ENCODE measurements at places on chromosomes 3 and 15. TPM values are rescaled to one million over a fixed set of nuclear protein-coding genes. Genes with fewer than 3 reads are reported as not detected.

Gene RBP2
- total RNA-seq: not detected

GRCh38 chr15:100109486-100110035, 232.2 kb downstream of the ADAMTS17 start:
- no peak for DNase-seq
- H3K27me3 ChIP-seq: no peaks in the 10 kb centered on the region
- peaks cover 21% of the 10 kb centered on the region for H3K4me1 ChIP-seq

DNA sequence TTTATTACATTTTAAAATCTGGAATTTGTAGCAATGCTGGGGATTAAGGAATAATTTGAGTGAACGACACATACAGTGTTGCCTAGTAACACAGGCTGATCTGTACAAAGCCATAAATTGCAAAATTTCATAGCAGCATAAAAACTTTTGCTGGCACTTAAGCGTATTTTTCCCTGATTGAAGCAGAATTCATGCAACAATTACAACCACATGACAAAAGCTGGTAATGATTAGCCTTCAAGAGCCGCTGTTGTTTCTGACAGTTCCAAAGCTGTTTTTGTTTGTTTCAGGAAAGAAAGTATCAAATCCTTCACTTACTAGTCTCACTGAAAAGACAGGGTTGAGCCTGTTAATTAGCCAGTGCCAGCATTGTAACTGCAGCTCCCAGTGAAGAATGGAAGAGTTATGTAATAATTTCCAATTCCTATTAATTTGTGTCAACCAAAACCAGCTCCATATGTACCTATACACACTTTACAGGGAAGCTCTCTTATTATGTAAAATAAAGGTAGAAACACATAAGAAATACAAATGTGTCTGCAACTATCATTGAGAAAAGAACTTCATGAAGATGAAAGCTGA, 60.7 kb downstream of the AGTR1 start:
- no peak for DNase-seq
- H3K36me3 ChIP-seq: no peaks in the 10 kb centered on the region
- H3K4me1 ChIP-seq: no peaks in the 10 kb centered on the region
- H3K4me3 ChIP-seq: no peak overlapping the region
- H3K27me3 ChIP-seq: no peaks in the 10 kb centered on the region

GRCh38 chr15:27701956-27702355, 397.2 kb downstream of the OCA2 start:
- no peaks in the 10 kb centered on the region for H3K27me3 ChIP-seq
- H3K4me3 ChIP-seq: no peak overlapping the region
- DNase-seq: no peak
- H3K4me1 ChIP-seq: no peaks in the 10 kb centered on the region
- no peak overlapping the region for H3K27ac ChIP-seq
- H3K36me3 ChIP-seq: no peaks in the 10 kb centered on the region

DNA sequence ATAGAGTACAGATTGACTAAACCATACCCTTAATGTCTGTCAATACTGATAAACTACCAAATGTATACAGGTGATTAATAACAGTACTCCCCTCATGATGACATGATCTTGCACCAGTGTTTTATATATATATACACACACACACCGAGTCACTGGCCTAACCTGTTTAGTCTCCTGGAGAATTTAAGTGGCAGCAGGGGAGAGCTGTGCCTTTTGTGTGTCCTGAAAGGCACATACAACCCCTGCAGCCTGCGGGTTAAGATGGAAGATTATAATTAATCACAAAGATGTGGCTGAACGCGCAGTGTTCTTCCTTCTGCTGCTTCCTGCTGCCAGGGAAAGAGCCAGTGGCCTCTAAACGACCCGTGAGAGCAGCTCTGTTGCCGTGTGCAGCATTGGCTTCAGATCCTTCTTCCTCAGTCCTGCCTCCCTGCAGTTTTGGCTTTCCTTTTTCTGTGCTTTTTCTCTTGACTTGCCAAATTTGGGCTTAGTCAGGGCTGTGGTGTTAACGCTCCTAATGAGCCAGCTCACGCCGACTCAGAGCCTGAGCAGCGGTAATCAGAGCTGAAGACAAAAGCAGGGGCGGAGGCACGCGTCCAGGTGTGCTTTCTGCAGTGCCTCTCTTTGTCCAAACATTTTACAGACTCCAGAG, 42.5 kb upstream of the UBE3A start:
- H3K27me3 ChIP-seq: no peaks in the 10 kb centered on the region
- no peaks in the 10 kb centered on the region for H3K4me1 ChIP-seq
- no peak for DNase-seq
- no peaks in the 10 kb centered on the region for H3K36me3 ChIP-seq
- no peak overlapping the region for H3K4me3 ChIP-seq

Gene FBLN2
- 0.19 TPM for total RNA-seq

Gene DMXL2
- total RNA-seq: 4.7 TPM

Gene MME
- 1.8 TPM for total RNA-seq

Gene TUSC7
- total RNA-seq: not detected

GRCh38 chr3:176937541-176937940, 259.7 kb downstream of the TBL1XR1 start:
- no peaks in the 10 kb centered on the region for H3K36me3 ChIP-seq
- DNase-seq: no peak
- no peaks in the 10 kb centered on the region for H3K27me3 ChIP-seq
- H3K27ac ChIP-seq: no peak overlapping the region
- H3K4me1 ChIP-seq: no peaks in the 10 kb centered on the region

DNA sequence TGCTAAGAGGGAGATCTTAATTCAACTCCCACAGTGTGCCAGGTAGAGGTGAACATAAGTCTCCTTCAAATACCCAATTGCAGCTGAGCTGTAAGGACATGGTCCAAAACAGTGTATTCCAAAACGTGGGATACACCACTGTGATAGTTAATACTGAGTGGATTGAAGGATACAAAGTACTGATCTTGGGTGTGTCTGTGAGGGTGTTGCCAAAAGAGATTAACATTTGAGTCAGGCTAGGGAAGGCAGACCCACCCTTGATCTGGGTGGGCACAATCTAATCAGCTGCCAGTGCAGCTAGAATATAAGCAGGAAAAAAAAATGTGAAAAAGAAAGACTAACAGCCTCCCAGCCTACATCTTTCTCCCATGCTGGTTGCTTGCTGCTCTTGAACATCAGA, 45.1 kb upstream of the PHLDB2 start:
- H3K27me3 ChIP-seq: no peaks in the 10 kb centered on the region
- H3K27ac ChIP-seq: no peak overlapping the region
- no peaks in the 10 kb centered on the region for H3K4me1 ChIP-seq
- no peaks in the 10 kb centered on the region for H3K36me3 ChIP-seq
- no peak for DNase-seq

Gene IL20RB
- total RNA-seq: 1.5 TPM

GRCh38 chr3:112405845-112406244, 72.9 kb downstream of the CD200 start:
- H3K4me3 ChIP-seq: no peak overlapping the region
- no peak for DNase-seq
- H3K36me3 ChIP-seq: no peaks in the 10 kb centered on the region
- H3K27me3 ChIP-seq: no peaks in the 10 kb centered on the region
- H3K27ac ChIP-seq: no peak overlapping the region
- no peaks in the 10 kb centered on the region for H3K4me1 ChIP-seq

Gene XCR1
- total RNA-seq: 0.20 TPM

DNA sequence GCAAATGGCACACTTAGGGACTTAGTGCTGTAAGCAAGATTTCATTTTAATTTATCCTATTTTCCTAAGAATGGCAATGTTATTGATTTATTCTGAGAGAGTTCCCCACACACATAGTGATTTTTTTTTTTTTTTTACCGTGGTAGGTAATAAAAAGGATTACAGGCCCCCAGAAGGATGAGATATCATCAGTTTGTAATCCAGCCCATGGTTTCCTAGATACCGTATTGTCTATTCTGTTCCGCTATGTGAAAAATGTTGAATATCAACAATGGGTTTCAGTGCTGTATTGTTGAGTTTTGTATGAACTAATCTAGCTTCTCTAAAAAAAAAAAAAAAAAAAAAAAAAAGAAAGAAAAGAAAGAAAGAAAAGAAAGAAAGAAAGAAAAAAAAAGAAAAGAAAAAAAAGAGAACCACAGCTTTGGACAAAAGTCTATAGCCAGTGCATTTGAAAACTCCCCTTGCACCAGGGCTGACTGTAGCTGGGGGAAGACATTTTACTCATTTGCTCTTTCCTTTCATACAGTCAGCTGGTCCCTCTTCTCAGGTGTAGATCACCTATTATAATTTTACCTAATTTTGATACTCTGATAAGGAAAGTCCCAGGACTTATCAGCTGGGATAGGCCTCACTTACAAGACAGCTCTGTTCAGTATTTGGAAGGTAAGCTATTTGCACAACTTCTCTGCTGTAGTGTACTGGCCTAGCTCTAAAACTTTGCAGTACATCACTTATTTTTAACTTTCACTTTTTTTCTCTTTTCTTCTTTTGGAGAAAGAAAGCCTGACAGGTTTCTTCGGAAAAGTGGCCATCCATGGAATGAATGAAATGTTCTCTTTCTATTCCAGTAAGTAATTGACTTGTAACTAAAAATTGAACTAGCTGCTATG, 101.4 kb upstream of the SOX2 start:
- H3K4me3 ChIP-seq: no peak overlapping the region
- DNase-seq: no peak
- H3K27ac ChIP-seq: no peak overlapping the region
- H3K27me3 ChIP-seq: no peaks in the 10 kb centered on the region

Gene AMT
- 10.5 TPM for total RNA-seq

DNA sequence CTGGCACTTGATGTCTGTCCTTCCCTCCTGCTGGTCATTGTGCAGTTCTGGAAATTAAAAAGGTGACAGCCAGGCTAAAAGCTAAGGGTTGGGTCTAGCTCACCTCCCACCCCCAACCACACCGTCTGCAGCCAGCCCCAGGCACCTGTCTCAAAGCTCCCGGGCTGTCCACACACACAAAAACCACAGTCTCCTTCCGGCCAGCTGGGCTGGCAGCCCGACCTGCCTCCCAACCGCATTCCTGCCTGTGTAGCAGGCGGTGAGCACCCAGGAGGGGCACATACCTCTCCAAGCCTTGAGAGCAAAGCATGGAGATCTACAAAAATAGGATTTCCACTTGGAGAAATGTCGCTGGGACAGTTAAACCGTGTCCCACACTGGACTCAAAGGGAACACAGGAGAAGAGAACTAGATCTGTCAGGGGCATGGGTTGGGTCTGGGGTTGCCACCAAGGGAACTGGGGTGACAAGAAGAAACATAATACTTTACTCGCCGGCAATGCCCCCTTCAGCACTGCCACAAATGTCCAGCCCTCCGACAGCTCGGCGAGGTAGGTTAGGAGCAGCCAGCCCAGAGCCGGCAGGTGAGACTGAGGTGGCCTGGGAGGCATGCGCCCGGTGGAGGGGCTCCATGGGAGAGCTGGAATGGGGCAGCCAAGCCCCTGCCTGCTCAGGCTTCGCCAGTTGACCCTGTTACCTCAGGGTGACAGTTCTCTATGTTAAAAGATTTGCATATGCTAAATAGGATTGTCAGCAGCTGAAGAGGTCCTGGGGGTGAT, 52.2 kb downstream of the EXOG start:
- no peaks in the 10 kb centered on the region for H3K4me1 ChIP-seq
- no peaks in the 10 kb centered on the region for H3K27me3 ChIP-seq
- H3K36me3 ChIP-seq: no peaks in the 10 kb centered on the region
- H3K4me3 ChIP-seq: no peak overlapping the region
- no peak overlapping the region for H3K27ac ChIP-seq
- DNase-seq: no peak

GRCh38 chr15:70235347-70235746, 137.6 kb upstream of the TLE3 start:
- no peak overlapping the region for H3K4me3 ChIP-seq
- no peaks in the 10 kb centered on the region for H3K27me3 ChIP-seq
- no peaks in the 10 kb centered on the region for H3K36me3 ChIP-seq
- H3K4me1 ChIP-seq: peaks cover 7% of the 10 kb centered on the region

DNA sequence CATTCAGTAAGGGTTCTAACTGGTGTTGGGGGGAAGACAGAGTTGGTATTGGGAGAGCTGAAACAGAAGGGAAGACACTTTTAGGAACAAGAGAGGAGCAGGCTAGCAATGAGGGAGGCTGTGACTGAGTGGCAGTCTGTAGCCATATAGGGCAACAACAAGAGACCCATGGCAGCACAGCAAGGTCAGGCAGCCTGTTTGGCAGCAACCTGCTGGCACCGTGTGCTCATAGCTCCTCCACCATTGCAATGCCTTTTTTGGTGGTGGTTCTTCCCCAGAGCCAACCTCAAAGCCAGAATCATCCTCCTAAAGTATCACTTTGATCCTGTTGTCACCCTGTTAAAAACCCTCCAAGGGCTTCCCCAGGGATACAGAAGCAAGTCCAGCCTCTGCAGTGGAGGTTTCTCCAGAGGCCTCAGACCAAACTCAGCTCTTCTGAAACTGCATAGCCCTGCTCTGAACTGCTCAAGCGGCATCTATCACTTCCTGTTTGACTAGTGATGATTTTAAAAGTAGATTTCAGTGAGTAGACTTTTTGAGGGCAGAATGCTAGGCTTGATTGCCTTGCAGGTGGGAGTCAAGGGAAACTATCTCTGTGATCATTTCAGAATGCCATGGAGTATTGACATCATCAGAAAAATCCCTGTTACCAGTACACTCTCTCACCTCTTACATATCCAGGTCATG, 176.9 kb downstream of the STAC start:
- DNase-seq: no peak
- no peaks in the 10 kb centered on the region for H3K27me3 ChIP-seq
- no peak overlapping the region for H3K4me3 ChIP-seq
- H3K36me3 ChIP-seq: no peaks in the 10 kb centered on the region
- H3K27ac ChIP-seq: no peak overlapping the region
- H3K4me1 ChIP-seq: no peaks in the 10 kb centered on the region

GRCh38 chr3:137325170-137325569, 367.4 kb downstream of the IL20RB start:
- no peak overlapping the region for H3K27ac ChIP-seq
- no peaks in the 10 kb centered on the region for H3K27me3 ChIP-seq
- no peaks in the 10 kb centered on the region for H3K4me1 ChIP-seq
- DNase-seq: no peak

Gene CHST13
- total RNA-seq: not detected

- no peaks in the 10 kb centered on the region for H3K36me3 ChIP-seq
- H3K4me1 ChIP-seq: peaks cover 2% of the 10 kb centered on the region
- DNase-seq: no peak
- no peak overlapping the region for H3K27ac ChIP-seq
- H3K4me3 ChIP-seq: no peak overlapping the region
Observed at GRCh38 chr15:44792715-44793114, 56.4 kb downstream of the TRIM69 start.

DNA sequence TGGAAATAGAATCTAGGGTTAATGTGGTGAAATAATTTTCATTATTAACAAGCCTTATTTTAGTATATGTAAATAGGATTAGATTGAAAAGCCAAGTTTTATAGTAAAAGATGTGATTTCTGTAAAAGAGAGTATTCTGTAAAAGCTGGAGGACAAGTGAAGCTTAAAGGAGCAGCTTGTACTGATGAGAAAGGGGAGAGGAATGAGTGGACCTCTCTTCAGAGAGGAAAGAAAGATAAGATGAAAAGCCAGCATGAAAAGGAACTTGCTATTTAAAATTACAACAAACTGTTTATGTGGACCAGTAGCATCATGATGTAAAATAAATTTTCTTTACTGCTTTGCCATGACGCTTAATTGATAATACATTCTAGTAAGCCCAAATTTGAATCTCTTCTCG, 18.5 kb downstream of the ALCAM start:
- no peak overlapping the region for H3K4me3 ChIP-seq
- H3K4me1 ChIP-seq: no peaks in the 10 kb centered on the region
- no peaks in the 10 kb centered on the region for H3K27me3 ChIP-seq
- H3K27ac ChIP-seq: no peak overlapping the region

Measured in CD4-positive, alpha-beta T cell (primary cell).